ENCODE measurements at places on chromosomes 2 and 18.

DNA sequence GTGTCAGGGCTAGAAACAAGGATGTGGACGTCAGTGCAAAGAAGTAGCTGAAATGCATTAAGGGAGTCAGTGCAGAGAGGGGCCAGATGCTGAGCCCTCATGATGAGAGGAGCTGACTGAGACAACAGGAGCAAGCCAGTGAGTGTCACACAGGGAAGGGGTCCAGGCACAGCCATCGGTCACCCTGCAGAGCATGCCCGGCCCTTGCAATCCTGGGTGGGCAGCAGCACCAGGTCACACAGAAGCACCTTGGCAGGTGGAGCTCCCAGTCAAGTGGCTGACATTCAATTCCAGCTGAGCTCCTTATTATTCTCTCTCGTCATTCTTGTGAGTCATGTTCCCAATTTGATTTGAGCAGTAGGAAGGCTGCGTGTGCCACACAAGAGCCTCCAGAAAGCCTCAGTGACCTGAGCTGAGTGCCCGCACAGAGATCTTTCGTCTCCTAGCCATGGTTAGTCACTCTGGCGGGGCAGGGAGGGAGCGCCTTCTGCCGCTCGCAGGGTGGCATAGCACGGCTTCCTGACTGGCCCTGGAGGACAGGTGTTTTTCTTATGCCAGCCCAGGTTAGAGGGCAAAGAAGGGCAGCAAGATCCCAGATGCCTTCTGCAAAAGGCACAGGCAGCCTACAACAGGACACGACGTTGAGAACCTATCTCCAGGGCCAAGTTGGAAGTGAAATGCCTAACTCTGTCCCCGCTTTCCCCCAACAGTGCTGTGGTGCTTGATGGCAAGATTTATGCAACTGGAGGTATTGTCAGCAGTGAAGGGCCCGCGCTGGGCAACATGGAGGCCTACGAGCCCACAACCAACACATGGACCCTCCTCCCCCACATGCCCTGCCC is 220.9 kb downstream of the ATAD2B start:
- DNase-seq = no peak

DNA sequence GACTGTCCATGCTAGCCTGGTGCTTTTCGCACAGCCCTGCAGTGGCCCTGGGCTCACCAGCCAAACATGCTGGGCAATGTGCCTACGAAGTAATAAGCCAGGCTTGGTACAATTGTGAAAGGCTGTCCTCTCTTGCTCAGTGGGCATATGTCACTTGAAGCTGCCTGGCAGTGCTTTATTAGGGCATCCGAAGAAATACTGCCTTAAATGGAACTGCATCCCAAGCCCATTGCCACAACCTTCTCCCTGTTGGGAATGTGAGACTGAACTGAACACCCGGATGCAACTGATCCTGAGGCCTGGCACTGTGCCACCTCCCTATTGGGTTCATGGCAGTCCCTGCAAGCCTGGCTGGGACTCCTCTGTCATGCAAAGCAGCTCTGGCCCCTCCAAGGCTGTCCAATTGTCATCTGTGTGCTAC is 15.9 kb downstream of the CAPG start:
- no peak for DNase-seq

DNA sequence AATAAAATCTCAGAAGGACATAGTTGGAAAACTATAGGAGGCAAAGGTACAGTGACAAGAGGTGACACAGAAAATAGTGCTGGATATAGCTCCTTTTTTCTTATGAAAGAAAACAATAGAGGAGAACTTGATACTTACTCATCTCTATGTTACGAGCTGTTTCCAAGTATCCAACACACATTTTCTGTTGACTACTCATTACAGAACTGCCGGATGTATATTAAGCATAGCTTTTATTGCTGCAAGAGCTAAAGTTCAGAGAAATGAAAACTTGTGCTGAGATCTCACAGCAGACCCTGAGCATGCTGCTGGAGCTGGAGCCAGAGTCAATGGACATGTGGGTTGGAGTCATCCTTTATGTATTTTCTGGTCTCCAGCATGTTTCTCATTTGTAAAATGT is 210.0 kb upstream of the NT5C1B start:
- DNase-seq = peak; percentile 56

DNA sequence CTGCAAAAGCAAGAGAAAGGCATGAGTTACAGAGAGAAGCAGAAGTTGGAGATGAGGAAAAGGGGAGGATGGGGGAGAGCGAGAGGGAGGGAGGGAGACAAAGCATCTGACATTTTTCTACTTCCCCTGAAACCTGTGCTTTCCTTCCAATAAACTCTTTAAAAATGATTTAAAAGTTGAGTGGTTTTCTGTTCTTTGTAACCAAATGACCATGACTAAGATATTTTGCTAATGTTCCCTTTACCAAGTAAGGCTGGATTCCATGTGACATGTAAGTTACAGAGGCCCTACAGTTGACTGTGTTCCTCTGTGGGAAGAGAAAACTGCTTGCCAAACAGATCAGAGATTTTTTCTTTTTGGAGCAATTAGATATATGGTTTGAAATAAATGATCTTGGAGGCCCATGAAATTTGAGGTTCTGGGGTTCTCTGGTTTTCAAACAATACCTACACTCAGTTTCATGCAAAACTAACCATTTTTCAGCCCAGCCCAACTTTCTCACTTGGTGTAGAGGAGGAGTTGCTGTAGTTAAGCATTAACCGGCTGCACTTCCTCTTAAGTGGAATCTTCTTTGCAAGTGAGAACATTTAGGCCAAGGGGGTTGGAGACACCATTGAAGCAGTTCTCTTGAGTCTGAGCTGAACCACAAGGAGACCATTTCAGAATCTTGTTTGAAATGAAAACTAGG is 34.5 kb downstream of the INSIG2 start:
- DNase-seq = no peak

All from foreskin fibroblast (primary cell).